ENCODE measurements at places on chromosomes 1 and 21.

GRCh38 chr1:4562321-4562720 lies 92.1 kb upstream of the AJAP1 start:
- no peak for DNase-seq

DNA sequence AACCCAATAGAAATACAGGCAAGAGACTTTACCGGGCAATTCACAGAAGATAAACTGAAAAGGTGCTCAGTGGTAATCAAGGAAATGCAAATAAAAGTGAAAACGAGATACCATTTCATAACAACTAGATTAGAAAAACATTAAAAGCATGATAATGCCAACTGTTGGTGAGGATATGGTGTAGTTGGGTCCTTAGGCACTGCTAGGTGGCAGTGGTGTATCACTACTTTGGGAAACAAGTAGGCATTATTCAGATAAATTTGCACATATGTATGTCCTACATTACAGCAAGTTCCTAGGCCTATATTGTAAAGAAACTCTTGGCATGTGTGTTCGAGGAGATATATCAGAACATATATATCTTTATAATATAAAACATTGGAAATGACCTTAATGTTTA lies 31.0 kb downstream of the AZIN2 start:
- no peak for DNase-seq

GRCh38 chr1:89637496-89637895 lies 4.6 kb downstream of the LRRC8C start:
- no peak for DNase-seq

GRCh38 chr1:245956225-245956624 lies 550.9 kb downstream of the SMYD3 start:
- DNase-seq = no peak

GRCh38 chr21:45257673-45258341 lies 29.9 kb downstream of the POFUT2 start:
- no peak for DNase-seq

DNA sequence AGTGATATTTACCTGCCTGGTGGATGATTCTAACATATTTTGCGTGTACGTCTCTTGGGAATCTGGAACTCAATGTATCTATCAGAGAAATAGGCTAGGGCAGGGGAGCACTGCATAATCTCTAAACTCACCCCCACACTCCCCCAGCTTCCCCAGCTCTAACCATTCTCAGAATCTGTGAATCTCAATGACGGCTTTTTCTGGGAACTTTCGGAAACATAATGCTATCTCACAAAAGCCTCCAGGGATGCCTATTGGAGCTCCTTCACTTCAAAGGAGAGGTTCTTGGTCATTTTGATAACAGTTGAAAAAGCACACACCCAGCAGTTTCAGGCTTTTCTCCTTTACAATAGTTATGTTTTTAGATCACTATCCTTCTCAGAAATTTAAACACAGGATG lies 113.8 kb upstream of the MAGI3 start:
- no peak for DNase-seq

Data from thoracic aorta (tissue), 2 donors.